Astrocyte of the cerebellum (primary cell): ENCODE measurements at places on chromosomes 2 and 18.

DNA sequence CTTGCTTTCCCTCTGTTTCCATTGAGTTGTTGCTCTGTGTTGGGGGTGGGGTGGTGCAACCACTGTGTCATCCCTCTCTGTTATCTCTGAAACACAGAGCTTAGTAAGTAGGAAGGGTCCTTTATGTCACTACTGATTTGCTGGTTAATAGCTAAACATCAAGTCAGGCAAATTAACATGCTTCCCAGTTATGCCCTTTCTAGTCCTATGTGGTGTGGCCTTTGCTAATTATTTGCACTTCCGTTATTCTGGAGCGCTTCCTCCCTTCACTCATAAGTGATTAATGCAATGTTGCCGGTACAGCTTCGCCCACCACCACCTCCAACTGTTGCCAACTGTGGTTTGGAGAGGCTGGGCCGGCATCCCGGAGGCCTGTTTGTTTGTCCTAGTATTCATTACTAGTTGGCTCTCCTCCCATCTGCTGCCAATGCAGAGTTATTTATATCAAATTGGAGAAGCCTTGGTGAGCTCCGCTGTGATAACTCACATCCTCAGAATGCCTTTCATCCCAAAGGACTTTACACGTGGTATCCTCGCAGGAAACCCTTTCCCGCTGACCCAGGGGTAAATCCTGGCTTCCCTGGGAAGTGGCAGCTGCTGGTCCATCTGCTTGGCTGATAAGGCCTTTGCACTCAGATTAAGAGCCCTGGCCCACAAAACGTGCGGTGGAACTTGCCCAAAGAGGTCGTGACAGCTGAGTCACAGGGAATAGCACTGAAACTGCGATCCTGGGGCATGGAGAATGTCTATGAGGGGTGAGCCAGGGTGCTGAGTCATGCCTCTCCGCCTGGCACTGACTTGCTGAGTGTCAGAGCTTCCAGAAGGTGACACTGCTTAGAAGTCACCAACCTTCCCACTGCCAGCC is 72.0 kb upstream of the ZCCHC2 start:
- DNase-seq, result peak; percentile 60

DNA sequence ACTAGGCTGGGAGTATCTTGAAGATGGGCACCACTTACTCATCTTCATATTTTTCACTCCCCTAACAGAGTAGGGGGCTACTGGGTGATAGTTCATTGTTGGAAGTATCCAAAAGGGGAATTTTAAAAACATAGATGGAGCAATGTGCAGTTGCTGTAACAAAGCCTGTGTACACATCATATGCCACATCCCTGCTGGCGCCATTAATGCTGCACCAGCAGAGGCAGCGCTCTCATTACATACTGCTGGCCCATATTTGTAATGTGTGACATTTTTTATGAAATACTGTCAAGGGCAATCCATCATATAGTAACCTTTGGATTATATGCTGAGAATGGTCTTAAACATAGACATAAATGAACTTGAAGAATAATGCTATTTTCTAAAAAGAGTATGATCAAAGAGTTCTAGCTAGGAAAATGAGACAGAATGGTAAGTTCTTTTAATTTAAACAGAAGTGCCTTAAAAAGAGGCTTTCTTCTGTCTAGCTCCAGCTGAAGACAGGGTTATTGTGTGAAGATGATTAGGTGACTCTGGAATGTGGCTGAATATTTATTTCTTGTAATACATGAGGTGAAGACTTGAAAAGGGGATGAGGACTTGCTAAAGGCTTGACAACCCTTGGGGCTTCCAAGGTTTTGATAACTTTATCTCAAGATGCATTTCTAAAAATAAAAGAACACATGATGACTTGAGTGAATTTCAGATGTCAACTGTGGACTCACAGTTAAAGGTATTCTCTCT is 2.4 kb upstream of the TMEM178A start:
- DNase-seq, result no peak

DNA sequence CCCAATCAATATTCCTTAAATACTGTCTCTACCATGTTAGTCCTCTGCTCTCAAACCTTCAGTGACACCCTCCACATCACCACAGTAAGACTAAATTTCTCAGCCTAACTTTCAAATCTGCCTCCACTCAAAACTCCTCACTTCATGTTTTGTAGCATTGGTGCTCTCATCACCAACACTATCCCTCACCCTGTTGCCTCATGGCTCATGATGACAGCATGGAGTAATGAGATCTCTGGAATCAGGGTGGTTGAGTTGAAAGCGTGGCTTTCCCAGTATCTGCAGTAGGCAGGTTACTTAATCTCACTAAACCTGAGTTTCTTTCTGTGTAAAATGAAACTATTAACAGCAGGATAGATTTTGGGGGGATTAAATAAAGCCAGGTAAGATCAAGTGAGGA is 621.4 kb downstream of the NYAP2 start:
- DNase-seq, result no peak

- DNase-seq, result no peak
Measured at GRCh38 chr2:125427721-125428315, 1228.1 kb upstream of the GYPC start.

- no peak for DNase-seq
Measured at GRCh38 chr2:216081012-216081411, 597 bp downstream of the PECR start.

- no peak for DNase-seq
Measured at GRCh38 chr2:39583781-39584180, 81.9 kb upstream of the TMEM178A start.

GRCh38 chr18:63603772-63604171 is 16.6 kb downstream of the SERPINB13 start:
- DNase-seq, result no peak

GRCh38 chr2:164511738-164512137 is 109.5 kb downstream of the GRB14 start:
- DNase-seq, result no peak

DNA sequence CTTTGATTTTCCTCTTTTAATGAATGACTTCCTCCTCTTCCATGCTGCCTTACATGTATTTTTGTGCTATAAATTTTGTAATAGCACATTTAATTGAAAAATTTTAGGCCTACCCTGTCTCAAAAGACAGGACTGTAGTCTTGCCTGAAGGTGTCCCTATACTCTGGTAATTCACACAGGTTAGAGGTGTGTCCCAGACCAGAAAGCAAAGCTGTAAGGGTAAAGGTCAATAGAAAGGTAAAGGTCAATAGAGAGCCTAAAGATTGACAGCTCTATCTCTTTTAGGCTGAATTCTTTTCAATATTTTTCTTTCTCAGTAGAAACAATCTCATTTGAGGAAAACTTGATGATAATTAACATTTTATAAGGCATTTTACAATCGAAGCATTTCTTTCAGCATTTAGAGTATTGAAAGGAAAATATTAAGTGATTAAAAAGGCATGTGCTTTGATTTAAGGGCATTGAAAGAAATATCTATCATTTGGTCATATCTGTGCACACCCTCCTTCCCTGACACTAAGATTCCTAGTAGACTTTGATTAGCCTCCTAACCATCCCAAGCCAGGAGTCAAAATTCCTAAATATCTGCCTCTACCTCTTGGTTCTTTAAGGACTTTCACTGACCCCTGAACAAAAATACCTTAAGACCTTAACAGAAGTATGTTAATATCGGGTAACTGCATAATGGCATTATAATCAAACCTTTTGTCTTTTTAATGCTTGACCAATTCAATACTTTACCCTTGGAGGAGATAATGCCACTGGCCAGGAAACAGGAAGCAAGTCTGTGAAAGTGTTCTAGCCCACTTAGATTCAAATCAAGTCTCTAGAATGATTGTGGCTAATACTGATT is 161.8 kb upstream of the DTNA start:
- DNase-seq, result no peak

- DNase-seq, result peak; percentile 85
Measured at GRCh38 chr18:71442731-71443141, 1101.4 kb downstream of the CBLN2 start.

- no peak for DNase-seq
Measured at GRCh38 chr2:890214-890613, 60.4 kb upstream of the SNTG2 start.

GRCh38 chr2:44126106-44126797 is 42.4 kb upstream of the PPM1B start:
- no peak for DNase-seq

DNA sequence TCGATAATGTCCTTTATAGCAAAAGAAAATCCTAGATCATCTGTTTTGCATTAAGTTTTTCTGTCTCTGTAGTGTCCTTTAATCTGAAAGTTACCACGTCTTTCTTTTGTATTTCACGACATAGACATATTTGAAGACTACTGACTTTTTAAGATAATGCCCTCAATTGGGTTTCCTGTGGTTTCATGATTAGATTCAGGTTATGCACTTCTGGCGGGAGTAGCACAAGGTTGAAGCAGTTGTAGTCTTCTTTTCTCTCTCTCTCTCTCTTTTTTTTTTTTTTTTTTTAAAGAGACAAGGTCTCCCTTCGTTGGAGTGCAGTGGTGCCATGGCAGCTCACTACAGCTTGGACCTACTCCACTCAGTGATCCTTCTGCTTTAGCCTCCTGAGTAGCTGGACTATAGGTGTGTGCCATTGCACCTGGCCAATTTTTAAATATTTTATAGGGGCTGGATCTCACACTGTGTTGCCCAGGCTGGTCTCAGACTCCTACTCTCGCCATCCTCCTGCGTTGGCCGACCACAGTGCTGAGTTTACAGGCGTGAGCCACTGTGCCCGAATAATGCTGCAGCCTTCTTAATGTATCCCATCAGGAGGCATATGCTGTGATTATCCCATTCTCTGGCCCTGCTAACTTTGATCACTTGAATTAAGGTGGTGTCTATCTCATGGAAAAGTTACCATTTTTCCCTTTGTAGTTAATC is 3.9 kb downstream of the INPP4A start:
- no peak for DNase-seq

GRCh38 chr2:241092677-241093076 is 9.4 kb downstream of the MTERF4 start:
- DNase-seq, result no peak

GRCh38 chr2:98854682-98855081 is 81.3 kb downstream of the CRACDL start:
- no peak for DNase-seq

GRCh38 chr2:38376346-38377049 is 575 bp downstream of the ATL2 start:
- DNase-seq, result no peak

DNA sequence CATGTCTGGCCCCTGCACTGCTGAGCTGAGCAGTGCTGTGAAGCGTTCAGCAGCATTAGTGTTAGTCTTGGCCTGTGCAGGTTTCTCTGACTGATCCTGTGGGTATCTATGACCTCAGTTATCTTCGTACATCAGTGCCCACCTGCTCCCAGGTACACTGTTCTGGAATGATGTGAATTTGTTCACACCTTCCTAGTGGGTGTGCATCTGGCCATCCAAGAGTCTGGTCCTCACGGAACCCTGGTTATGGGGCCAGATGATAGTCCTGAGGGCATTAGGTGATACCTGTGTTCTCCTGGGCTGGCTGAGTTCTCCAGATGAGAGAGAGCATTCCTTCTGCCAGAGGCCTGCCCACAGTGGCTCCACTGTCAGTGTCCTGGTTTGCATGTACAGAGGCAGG is 57.2 kb downstream of the INPP4A start:
- no peak for DNase-seq

GRCh38 chr2:117232305-117232704 is 582.2 kb upstream of the DDX18 start:
- no peak for DNase-seq

DNA sequence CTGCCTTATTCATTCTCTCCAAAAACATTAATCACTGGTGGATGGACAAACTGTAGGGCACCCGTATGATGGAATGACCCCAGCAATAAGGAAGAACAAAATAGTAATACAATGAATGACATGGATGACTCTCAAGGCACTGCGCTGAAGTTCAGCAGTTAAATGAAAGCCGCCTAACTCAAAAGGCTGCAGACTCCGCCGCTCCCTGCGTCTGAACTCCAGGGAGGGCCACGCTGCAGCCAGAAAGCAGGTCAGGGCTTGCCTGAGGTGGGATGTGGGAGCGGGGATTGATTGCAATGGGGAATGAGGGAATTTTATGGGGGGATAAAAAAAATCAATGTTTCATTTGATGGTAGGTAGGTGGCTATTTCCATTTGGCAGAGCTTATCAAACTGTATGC is 86.5 kb upstream of the LAPTM4A start:
- no peak for DNase-seq

- DNase-seq, result no peak
Measured at GRCh38 chr2:129780316-129781270, 198.9 kb upstream of the RAB6C start.

- DNase-seq, result no peak
Measured at GRCh38 chr2:181198183-181198864, 217.9 kb downstream of the UBE2E3 start.

DNA sequence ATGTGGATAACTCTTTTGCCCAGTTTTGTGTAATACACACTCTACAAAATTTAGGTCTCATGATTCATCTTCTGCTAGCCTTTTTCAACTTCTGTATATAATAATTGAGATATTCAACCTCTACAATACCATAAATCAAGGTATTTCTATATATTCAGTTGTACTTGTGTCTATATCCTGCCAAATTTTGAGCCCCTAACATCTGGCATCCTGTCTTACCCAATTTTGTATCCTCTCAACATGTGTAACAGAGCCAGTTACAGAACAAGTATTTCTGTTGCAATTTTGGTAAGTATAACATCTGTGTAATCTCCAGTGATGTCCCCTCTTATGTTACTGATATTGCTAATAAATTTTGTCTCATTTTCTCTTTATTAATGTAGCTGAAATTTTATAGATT is 145.8 kb downstream of the TRIB2 start:
- DNase-seq, result no peak

GRCh38 chr2:54239427-54239826 is 16.6 kb downstream of the TSPYL6 start:
- DNase-seq, result peak; percentile 83

GRCh38 chr18:24964216-24964615 is 387.8 kb downstream of the ZNF521 start:
- no peak for DNase-seq

GRCh38 chr2:239382384-239382880 is 18.4 kb downstream of the HDAC4 start:
- DNase-seq, result no peak

- peak; percentile 29 for DNase-seq
Measured at GRCh38 chr2:188983427-188984064, 9.4 kb downstream of the COL3A1 start.

- DNase-seq, result no peak
Measured at GRCh38 chr2:10304458-10305253, 2.0 kb downstream of the HPCAL1 start.

GRCh38 chr2:174142290-174142689 is 106.0 kb downstream of the OLA1 start:
- DNase-seq, result no peak

- DNase-seq, result no peak
Measured at GRCh38 chr18:24850532-24850931, 390.1 kb downstream of the HRH4 start.

DNA sequence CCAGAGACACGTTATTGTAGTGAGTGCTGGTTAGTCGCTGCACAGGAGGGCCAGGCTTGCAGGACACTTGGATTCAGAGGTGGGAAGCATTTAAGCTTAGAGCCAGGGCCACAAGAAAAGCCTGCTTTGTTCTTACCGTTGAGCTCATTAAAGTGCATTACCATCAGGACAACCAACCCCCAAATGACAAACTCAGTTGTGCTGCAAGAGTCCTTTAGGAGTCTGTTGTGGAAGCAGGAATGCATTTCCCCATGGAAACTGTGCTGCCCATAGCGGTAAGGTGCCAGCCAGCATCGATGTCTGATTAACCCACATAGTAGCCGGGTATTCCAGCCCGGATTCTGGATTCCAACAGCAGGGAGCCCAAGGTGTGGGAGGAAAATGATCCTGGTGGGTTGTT is 23.4 kb upstream of the REEP1 start:
- no peak for DNase-seq
